Stimulated activated CD8-positive, alpha-beta memory T cell treated with anti-CD3 and anti-CD28 coated beads, Interleukin-7, amount 100 ng/mL, for 1 hour (primary cell): ENCODE measurements at places on chromosomes 4 and X.

DNA sequence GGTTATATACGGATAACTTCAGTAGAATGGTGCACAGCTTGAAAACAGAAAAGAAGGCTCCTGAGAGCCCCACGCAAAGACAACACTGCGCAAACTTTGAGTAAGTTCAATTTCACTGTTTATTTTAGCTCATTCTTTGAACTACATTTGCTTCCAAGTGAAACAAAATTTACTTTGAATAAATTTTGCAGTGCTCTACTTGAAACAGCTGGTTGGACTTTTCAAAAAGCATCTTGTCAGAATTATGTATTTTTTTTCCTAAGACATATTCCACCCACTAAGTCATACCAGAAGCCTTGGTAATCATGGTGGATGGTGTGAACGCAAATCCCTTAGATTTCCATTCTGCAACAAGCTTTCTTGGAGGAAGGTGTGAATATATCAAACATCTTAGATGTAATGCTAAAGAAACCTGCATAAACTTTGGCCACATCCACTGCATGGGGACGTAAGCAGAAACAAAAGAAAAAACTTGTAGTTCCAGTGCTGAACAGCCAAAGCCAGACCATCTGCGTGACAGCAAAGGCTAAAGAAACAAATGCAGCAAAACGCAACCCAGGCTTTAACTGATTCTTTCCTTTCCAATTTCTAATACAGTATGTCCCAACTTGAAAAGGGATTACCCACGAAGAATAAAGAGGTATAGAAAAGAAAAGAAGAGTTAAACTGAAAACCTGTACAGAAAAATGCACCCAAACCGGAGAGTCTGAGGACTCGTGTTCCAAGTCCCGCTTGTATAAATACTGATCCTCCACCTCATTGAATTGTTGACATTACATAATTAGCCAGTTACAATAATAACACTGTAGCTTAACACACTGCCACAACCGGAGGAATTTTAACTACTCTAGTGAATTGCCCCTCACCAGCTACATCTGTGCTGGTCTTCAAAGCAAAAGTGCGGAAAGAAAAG, 90.9 kb downstream of the SH3RF1 start:
- no peak for DNase-seq

DNA sequence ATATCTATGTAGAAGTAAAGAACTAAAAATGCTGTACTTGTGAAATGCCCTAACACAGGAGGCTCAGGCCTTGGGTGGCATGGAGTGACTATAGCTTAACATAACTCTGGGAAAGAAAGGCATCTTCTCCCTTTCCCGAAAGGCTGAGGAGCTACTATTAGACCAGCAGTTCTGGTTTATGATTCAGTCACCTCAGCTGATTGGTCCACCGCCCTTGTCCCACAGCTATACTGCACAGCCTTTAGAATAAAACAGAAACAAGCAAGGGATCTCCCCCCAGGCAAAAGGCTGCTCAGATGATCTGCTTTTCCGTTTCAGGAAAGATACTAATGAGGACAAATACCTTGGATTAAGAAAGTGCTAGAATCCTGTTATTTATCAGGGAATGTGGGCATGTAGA, 171.3 kb downstream of the SNCA start:
- no peak for DNase-seq

GRCh38 chrX:42131856-42132255, 208.5 kb upstream of the CASK start:
- DNase-seq: no peak

GRCh38 chr4:152534541-152535359, 1.1 kb downstream of the FBXW7 start:
- DNase-seq: peak; percentile 21

GRCh38 chr4:110617646-110618580, 5.0 kb downstream of the PITX2 start:
- no peak for DNase-seq

DNA sequence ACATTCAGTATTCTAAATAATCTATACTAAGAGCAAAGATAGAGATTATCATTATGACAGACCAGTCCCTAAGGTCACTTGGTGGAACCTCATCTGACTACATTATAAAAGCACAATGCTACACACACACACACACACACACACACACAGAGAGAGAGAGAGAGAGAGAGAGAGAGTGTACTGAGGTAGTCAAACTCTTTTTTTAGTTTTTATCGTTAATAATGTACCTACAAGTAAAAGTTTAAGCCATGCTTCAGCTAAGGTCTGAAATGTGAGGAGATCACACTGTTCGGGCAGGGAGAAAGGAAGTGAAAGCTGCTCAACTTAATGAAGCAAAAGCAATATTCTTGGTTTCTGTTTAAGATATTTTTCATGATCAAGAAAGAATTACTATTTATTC, 75.8 kb upstream of the CCDC160 start:
- DNase-seq: no peak

DNA sequence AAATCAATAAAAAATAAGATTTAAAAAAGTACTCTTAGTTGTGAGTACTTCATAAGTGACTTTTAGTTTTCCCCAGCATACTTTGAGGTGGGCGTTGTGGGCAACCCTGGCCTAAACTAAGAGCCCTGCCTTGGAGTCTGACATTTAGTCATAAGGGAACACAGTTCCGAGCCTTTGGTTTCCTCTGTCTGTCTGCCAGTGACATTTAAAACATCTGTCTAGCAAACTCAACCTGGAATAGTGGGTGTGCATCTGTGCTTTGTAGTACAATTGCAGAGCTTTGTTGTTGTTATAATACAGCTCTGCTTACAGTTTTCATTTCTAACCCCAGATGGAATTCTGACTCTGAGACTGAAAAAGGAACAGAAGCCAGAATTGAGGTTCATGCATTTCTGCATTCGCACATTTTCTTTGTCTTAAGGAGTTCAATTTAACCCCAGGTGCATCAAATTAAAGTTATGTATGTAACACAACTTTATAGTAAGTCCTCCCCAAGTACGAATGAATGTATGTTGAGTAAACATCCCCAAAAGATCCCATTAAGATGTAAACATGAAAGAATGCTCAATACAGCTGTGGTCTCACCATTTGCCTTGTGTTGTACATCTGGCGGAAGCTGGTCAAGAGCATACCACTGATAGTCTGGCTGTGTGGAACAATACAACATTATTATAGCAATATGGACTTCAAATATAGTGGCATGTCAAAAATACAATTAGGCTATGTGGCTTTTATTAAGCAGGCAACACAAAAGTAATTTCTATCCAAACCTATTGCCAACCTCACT, 25.9 kb downstream of the TNIP3 start:
- no peak for DNase-seq

DNA sequence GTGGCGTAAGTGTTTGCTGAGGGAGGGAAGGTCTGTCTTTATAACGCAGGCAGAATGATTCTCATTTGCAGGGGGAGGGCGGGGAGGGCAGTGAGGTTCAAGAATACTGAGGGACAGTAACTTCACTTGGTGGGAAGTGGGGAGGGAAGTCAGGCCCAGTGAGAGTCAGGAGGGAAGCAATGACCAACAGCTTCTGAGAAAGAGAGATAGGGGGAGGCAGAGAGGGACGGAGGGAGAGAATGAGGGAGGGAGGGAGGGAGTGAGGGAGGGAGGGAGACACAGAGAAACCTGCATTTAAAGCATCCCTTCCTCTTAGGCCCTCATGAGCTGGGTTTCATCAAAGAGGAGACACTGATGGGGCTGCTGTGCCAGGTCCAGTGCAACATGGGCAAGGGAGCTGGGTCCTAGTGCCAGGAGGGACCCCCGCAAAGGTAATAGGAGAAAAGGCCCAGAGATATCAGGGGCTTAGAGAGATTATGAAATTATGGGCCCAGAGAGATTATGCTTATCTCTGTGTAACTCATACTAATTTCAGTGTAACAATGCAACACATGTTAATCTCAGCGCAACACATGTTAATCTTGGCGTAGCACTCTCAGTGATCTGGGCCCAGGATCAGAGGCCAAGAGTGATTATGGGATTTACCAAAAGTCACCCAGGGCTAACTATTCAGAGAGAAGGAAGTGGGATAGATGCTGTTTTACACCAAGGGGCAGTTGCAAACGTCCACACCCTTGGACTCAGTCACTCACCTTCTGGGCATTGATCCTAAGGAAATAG, 112.1 kb downstream of the DRD5 start:
- DNase-seq: no peak

DNA sequence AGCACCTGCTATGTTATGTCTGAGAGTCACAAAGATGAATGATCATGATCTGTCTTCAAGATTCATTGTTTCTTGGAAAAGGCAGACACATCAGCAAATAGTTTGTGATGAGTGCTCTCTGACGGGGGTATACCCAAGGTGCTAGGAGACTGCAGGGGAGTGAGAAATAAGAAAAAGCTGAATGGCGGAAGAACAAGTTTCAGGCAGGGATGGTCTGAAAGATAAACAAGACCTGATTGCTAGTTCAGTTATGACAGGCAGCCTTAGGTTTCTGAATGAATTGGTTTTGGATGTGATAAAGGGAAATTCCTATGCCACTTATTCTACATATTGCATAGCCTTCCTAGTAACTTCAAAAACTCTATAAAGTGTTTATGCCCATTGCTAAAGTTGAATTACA, 327.0 kb upstream of the DKK2 start:
- DNase-seq: no peak

- no peak for DNase-seq
Measured at GRCh38 chr4:83677656-83678055, 141.7 kb downstream of the GPAT3 start.

DNA sequence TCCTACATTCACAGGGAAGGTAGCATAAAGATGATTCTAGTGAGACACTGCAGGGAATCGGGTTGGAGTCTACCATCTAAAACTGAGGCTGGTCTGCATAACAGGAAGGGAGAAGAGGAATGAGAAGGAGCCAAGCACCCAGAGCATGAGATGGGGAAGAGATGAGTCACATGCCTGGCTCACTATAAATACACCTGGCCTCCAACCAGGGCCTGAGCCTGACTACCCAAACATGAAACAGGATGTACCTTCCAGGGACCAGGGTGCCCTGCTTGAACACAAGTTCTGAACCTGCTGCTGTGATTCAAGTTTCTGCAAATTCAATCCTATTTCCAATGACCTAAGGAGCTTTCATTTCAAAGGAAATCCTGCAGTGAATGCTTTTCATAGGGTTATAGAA, 24.9 kb downstream of the CD99L2 start:
- DNase-seq: no peak

DNA sequence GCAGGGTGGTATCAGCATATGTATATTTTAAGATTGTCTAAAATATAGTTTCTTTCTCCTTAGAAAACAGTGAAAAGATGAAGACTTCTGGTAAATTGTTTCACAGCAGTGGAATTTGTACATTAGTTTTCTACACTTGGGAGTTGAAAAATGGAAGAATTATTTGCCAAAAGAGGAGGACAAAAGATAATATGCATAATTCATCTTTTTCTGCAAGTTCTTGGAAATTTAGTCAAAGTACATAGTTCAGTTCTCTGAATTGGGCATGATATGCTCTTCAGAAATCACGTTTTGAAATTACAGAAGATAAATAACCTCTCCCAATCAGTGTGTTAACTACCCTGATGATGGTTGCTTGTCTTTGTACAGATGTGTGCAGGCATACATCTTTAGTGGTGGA, 47.0 kb downstream of the RBPJ start:
- DNase-seq: no peak

DNA sequence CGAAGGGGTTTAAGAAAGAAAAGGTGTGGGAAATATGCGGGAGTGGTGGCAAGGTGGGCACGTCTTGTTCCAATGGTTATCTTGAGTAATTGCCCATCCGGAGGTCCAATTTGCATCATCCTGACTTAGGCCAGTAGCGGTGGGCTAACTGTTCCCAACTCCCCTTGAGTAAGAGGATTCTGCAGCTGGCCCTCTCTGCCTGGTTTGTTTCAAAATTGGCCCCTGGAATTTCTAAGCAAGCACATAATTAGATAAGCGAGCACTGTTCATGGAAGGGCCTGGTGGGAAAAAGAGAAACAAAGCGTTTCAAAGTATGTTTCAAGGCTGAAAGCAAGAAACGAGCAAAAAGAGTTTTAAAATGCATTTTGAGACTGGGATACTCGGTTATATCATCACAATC, 198.2 kb downstream of the CEP135 start:
- DNase-seq: no peak

GRCh38 chr4:137393044-137393443, 139.2 kb downstream of the PCDH18 start:
- no peak for DNase-seq

DNA sequence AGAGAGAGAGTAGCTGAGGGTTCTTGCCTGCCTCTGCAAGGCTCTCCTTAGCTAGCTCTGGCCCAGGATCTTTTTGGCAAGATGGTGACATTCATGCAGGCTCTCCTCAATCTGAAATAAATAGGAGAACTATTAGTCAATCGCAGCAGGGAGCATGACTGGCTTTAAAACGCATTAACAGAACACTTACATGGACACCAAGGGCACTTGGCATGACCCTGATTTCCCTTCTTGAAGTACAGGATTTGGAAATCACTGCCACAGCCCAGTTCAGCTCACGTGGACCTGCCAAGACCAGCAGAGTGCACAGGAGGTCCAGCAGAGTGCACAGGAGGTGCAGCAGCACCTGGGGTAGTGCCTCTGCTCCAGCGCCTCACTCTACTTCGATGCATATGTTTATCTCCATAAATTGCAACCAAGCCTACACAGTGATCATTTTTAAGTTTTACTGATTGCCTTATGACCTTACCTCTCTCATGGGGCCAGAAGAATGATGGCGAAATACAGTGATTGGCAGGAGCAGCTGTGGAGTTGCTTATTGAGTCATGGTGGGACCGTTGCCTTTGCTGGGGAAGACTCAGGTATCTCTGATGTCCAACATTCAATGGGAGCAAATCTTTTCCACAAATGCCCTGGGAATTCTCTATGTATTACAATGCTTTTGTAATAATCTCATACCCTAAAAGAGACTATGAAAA, 122.4 kb downstream of the SYNPO2 start:
- DNase-seq: no peak

- DNase-seq: no peak
Measured at GRCh38 chr4:28357990-28358389, 1497.3 kb downstream of the STIM2 start.

GRCh38 chrX:25025615-25026014, 9.8 kb upstream of the ARX start:
- no peak for DNase-seq

DNA sequence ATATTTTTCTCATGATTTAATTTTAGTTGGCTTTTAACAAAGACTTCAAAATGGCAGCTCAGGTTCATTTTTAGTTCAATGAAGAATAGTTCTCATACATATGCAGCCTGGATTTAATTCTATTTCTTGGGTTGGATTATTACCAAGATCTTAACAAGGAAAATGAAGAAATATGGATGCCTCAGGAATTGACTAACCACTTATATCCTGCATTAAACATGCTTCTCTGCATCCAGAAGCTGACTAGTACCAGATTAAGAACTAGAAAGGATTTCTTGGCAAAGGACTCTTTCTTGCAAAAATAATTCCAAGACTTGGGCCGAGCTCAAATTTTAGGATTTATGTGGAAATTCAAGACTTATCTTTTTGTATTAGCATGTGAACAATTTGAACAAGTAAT, 5.6 kb upstream of the KLHL2 start:
- no peak for DNase-seq

DNA sequence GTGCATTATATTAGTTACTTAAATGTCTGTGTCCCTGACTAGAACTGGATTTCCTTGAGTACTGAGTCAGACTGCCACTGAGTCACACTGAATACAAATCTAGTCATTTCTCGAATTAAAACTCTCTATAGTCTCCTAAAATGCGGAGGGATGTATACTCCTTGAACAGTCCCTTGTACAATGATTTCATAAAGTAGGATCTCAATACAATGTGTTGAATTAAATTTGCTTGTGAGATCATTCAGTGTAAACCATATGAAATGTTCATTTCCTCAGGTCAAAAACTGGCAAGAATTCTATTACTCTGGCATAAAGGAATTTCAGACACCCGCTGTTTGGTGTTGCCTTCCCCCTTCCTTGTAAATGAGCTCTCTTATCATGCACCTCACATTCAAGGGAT, 17.5 kb upstream of the FAM241A start:
- DNase-seq: no peak

GRCh38 chr4:38529189-38530115, 134.5 kb upstream of the KLF3 start:
- no peak for DNase-seq
